CD4-positive, alpha-beta memory T cell (primary cell): ENCODE measurements at places on chromosomes 16 and 17.

DNA sequence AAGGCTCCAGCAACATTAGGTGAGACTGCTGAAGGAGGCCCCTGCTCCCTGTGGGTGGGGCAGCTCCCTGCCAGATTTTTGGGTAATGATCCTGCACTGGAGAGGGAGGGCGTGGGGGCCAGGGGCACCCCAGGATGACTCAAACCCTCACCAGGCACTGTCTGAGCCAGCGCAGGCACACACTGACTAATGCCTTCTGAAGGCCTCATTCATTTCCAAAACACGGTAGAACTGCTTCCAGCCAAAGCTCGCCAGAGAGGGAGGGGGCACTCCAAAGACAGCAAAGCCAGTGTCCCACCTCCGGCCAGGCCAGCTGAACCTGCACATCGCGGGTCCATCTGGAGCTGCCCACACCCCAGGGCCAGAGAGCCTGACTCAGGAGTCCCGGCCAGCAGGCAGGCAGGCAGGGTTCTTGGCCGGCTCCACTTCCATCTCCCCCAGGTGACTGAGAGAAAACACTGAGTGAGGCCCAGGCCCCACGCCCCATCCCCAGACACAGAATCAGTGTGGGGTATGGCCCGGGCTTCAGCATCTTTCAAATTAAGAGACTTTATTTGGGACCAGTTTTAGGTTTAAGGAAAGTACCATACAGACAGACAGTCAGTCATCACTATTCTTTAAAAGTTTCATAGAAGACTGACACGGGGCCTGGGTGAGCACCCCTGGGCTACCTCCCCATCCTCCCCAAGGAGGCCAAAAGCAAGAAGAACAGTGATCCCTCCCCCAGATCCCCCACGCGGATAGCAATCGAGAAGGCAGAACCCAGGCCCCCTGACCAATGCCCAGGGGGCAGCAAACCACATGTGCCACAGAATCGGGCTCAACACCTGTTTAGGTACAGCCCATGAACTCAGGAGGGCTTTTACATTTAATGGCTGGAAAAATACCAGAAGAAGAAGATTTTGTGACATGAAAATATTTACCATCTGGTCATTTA, 2.3 kb downstream of the PIEZO1 start:
- no peak for DNase-seq

GRCh38 chr16:66541388-66542355, 8.2 kb downstream of the TK2 start:
- DNase-seq: no peak

DNA sequence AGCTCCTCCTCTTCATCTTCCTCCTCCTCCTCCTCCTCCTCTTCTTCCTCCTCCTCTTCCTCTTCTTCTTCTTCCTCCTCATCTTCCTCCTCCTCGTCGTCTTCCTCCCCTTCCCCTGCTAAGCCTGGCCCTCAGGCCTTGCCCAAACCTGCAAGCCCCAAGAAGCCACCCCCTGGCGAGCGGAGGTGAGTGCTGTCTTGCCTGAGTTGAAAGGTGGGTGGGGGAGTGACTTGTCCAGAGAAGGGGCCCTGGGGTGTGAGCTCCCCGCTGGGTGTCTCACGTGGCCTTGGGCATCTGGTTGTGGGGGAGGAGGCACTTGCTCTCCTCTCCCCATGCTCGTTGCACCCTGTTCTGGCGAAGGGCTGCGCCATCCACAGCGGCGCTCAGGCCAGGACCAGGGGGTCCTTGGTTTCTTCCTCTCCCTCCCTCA, 8.0 kb downstream of the ELOB start:
- no peak for DNase-seq

DNA sequence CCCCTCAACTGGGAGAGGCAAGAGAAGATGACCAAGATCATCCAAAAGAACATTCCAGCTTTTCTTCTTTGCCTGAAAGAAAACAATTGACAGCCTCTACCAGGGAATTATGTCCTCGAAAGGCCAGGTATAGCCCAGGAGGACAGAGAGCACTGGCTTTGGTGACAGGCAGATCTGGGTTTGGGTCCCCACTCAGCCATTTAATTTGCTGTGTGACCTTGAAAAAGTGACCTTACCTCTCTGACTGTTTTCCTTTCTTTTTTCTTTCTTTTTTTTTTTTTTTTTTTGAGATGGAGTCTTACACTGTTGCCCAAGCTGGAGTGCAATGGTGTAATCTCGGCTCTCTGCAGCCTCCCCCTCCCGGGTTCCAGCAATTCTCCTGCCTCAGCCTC, 27.7 kb upstream of the KIFC3 start:
- no peak for DNase-seq

- no peak for DNase-seq
These were observed 14.2 kb downstream of the CRAMP1 start for GRCh38 chr16:1626327-1626726.

DNA sequence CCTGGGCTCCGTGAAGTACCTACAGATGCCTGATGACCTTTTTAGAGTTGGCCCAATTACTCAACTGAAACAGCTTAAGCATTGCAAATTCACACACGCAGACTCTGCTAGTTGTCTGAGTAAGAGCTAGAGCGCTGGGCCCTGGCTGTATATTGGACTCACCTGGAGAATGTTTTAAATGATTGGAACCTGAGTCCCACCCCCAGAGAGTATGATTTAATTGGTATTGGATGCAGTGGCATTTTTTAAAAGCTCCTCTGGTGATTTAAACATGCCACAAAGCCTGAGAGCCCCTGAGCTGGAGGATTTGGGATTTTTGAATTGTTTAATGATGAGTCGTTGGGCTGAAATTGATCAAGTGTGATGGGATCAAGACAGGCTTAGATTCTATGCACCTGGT, 143.9 kb upstream of the SDK2 start:
- no peak for DNase-seq

- DNase-seq: no peak
These were observed 12.8 kb upstream of the FBXL19 start for GRCh38 chr16:30910427-30911029.

- no peak for DNase-seq
These were observed 72.1 kb downstream of the AMFR start for GRCh38 chr16:56353054-56353921.

DNA sequence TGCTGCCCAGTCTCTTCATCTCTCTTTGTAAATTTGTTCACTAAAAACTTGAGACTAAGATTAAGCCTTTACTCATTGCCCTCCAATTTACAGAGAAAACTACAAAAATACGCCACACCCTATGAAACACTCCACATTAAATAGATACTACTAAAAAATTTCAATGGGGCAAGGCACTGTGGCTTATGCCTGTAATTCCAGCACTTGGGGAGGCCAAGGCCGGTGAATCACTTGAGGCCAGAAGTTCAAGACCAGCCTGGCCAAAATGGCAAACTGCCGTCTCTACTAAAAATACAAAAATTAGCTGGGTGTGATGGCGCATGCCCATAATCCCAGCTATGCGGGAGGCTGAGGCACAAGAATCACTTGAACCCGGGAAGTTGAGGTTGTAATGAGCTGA, 3.8 kb downstream of the UBE2O start:
- DNase-seq: no peak

GRCh38 chr16:57611181-57611580, 17.2 kb upstream of the ADGRG1 start:
- DNase-seq: no peak
